ENCODE measurements at places on chromosomes 7 and 10.
A peak's percentile ranks its signal among the peaks of the same experiment; 100 is the strongest.

- DNase-seq = no peak
Observed at GRCh38 chr10:114663626-114664025, 5.6 kb upstream of the ABLIM1 start.

GRCh38 chr10:32878646-32879045, 79.4 kb downstream of the ITGB1 start:
- no peak for DNase-seq

DNA sequence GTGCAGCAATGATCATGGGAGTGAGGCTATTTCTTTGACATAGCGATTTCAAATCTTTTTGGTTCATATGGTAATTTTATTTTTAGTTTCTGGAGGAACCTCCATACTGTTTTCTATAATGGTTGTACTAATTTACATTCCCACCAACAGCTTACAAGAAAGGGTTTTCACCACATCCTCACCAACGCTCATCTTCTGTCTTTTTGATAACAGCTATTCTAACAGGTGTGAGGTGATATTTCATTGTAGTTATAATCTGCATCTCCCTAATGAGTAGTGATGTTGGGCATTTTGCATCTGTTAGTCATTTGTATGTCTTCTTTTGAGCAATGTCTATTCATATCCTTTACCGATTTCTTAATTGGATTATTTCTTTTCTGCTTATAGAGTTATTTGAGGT, 75.0 kb upstream of the FHIP2A start:
- no peak for DNase-seq

GRCh38 chr10:88841316-88842111, 10.1 kb downstream of the ANKRD22 start:
- no peak for DNase-seq

GRCh38 chr7:113968713-113969112, 49.9 kb upstream of the PPP1R3A start:
- no peak for DNase-seq

DNA sequence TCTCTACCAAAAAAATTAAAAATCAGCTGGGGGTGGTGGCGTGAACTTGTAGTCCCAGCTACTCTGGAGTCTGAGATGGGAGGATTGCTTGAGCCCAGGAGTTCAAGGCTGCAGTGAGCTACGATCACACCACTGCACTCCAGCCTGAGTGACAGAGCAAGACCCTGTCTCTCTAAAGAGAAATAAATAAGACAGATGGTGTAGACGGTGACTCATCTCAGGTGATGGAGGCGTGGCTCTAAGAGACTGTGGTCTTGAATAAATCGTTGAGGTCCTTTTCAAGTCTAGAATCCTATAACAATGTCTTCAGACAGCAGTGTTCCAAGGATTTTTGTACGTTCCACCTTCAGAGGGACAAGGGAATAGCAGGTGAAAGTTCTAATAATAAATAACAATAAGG, 53.8 kb upstream of the PFKFB3 start:
- peak; percentile 47 for DNase-seq

DNA sequence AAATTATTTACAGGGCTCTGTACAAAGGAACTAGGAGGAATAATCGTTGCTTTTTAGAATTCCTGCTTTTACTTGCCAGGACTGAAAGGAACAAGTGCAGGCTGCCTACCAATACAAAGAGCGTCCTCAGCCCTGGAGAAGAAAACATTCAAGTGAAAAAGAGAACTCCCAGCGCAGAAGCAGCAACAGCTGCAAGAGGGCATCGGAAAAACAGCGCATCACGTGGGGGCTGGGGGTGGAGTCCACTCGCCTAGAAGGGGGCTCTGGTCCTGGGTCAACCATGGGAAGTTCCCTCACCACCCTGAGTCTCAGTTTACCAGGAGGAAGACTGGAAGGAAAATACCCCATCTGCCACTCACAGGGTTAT, 385 bp upstream of the C10orf90 start:
- DNase-seq = no peak

DNA sequence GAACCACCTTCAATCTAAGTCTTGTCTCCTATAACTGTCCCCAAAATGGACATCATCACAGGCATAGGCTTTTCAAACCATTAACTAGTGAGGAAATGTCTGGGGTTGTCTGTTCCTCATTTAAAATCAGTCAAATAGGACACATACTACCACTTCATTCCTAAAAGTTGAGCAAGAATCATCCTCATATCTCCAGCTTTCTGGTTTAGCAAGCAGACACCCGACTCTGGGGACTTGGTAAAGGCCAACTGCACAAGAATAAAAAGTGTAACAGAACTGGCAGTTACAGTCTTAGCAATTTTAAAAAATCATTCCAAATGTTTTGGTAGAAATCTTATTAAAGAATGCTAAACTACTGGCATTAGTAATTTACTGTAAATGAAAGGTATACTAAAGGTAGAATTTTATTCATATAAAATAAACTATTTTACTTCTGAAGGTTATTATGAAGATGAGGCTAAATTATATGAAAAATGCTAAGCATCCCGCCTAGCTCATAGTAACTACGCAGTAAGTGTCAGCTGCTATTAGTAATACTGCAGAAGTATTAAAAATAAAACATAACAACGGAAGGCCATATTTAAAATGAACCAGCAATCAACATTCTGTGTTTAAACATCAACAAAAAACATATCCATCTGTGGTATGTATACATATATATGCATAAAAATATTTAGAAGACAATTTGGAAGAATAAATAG, 60.8 kb downstream of the ZNF438 start:
- DNase-seq = no peak

GRCh38 chr10:112585960-112586359, 138.9 kb downstream of the VTI1A start:
- no peak for DNase-seq

- DNase-seq = no peak
Observed at GRCh38 chr10:123621492-123621891, 44.7 kb upstream of the GPR26 start.

- DNase-seq = peak; percentile 23
Observed at GRCh38 chr10:13099144-13099665, 758 bp upstream of the OPTN start.

- no peak for DNase-seq
Observed at GRCh38 chr10:49526619-49527018, 12.3 kb downstream of the ERCC6 start.

DNA sequence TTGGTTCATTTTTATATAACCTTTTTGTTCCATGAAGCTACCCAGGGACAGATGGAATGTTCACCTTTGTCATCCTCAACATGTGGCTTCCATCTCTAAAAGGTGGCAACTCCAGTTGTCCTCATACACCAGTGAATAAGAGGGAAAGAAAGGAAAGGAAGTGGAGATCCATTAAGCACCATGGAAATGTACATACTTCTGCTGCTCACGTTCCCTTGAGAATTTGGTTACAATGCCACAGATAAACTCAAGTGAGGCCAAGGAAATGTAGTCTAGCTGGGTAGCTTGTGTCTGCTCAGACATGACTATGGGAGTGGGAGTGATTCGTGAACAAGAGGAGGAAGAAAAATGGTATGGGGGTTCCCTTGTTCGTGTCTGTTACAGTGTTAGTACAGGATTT, 237.1 kb upstream of the FAM3C start:
- no peak for DNase-seq

DNA sequence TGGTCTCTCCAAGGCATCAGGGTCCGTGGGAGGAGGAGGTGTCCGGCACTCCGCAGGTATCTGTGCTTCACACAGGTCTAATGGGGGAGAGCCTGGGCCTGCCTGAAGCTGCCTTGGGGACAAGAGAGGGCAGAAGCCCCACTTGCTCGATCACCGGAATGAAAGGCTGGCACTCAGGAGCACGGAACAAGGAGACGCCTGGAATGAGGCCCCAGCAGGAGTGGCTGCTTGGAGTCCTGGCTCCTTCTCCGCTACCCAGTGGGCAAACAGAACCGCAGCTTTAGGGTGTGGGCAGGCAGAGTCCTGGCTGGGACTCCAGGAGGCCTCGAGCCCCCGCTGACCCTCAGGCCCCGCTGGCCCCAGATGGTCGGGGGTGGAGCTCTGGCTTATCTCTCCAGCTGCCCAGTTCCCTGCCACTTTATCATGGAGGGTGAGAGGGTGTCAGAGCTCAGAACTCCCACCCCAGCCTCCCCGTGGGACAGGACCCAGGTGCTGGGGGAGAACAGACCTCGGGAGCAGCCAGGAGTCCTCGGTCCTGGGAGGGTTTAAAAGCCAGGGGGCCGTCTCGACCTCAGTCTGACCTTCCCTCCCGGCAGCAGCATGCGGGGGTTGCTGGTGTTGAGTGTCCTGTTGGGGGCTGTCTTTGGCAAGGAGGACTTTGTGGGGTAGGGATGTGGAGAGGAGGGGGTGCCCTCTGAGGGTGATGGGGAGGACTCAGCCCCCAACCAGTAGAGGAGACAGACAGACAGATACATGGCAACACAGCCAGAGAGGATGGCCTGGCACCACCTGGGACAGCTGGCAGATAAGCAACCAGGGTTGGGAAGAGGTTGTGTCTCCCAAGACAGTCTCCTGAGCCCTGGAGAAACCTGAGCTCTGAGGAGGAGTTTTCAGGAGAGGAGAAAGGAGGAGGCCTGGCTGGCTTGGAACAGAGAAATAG, at the start of gene CPA1:
TSS of gene CPA1 (plus strand) at position 574 of the 940 bp plus-strand sequence. CDS start at position 601, 27 bp downstream.
- DNase-seq = no peak

Data from activated CD4-positive, alpha-beta T cell treated with anti-CD3 and anti-CD28 coated beads, Interleukin-2, amount 50 U/mL, for 4 hours (primary cell).